ENCODE measurements at places on chromosomes 6 and 20.

- DNase-seq, result no peak
These were observed 371.8 kb downstream of the GRIK2 start for GRCh38 chr6:101765281-101765680.

DNA sequence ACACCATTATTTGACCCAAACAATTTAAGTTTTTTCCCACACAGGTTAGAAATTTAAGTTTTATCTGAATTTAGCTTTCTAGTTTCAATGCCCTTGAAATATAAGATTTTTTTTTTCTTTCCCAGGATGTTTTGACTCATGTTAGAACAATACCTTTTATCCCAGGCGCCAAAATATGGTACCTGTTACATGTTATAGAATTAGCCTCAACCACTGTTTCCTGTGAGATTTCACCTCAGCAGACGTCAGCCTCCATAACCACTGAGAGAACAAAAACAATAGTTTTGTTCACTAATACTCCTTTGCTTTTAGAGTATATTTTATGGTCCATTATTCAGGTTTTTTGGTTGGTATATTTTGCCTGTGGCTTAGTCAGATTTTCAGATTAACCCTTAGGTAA lies 302.9 kb downstream of the CDKAL1 start:
- DNase-seq, result no peak

DNA sequence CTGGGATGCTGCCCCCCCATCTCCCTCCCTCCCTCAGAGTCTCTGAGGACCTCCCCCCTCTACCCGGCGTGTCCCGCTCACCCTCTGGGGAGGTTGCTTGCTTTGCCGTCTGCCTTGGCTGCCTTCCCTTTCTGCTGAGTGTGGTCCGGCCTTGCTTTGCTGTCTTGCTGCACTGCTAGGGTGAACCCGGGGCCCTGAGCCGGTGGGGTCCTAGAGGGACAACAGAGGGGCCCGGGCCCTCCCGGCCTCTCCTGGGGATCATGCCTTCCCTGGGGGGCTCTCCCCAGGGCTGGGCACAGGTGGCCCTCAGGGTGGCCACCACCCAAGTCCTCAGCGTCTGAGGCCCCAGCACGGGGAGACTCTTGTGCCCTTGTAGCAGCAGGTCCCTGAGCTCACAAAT lies 19.3 kb downstream of the SLCO4A1 start:
- no peak for DNase-seq

- no peak for DNase-seq
These were observed 25.0 kb downstream of the HEBP2 start for GRCh38 chr6:138428944-138429598.

DNA sequence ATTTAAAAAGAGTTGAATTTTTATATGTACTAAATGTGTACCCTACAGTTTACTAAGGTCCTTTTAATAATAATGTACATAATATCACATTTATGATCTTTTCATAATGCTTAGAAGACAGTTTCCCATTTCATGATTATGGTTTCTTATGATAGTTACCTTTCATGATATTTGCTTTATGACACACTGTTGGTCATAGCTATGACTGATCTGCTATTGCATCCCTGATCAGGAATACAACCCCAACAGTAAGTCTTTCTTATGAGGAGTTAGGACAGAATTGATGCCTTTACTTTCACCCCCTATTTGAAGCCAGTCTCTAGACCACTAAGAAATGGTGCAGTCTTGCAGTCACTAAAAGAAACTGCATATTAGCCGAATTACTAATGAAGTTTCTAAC lies 31.0 kb downstream of the LCA5 start:
- DNase-seq, result no peak

- no peak for DNase-seq
These were observed 42.3 kb upstream of the OCSTAMP start for GRCh38 chr20:46592580-46593362.

- no peak for DNase-seq
These were observed 272.7 kb upstream of the PLCB4 start for GRCh38 chr20:8796088-8796660.

GRCh38 chr6:27582928-27583725 lies 110.2 kb upstream of the ZNF184 start:
- no peak for DNase-seq

DNA sequence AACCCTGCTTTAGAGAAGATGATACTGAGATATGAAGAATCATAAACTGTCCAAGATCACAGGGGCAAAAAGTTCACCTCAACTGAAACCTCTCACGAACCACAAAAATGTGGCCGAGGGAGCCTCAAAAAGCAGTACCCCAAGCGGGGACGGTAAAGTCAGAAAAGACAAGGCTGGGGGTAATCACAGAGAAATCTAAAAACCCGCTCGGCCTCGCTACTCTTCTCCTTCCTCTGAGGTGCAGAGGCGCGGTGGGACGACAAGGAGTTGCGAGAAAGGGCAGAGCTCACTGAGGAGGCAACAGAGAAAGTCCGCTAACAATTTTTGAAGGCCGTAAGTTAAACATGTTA lies 356 bp upstream of the IRAK1BP1 start:
- DNase-seq, result no peak

GRCh38 chr20:15977026-15977425 lies 596.2 kb downstream of the KIF16B start:
- no peak for DNase-seq

- DNase-seq, result no peak
These were observed 75.5 kb downstream of the LAMA4 start for GRCh38 chr6:112178846-112179245.

- DNase-seq, result no peak
These were observed 36.4 kb downstream of the EIF2S2 start for GRCh38 chr20:34075647-34076046.
